ENCODE measurements at places on chromosomes 1 and 21.

DNA sequence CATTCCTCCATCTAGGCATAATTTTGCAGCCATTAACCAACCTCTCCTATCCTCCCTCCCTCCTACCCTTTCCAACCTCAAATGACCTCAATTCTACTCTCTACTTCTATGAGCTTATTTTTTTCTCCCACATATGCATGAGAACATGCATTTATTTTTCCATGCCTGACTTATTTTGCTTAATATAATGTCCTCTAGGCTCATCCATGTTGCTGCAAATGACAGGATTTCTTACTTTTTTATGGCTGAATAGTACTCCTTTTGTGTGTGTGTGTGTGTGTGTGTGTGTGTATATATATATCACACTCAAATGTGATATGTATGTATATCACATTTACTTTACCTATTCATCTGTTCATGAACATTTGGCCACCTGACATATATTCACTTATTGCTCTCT is 339.4 kb downstream of the SIPA1L2 start:
- no peak for DNase-seq

DNA sequence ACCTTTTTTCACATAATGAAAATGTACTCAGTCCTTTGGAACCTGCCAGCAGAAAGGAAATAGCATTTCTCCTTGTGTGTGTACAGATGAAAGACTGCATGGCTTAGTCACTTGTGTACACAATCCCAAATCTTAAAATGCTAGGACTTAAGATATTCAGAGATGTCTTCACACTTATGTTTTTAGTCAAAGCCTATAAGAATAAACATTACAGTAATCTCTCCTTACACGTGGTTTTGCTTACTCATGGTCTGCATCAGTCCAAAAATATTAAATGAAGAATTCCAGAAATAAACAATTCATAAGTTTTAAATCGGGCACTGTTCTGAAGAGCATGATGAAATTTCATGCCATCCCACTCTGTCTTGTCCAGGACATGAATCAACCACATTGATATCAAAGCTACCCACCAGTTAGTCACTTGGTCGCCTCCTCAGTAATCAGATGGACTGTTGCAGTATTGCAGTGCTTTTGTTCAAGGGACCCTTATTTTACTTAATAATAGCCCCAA is 75.7 kb upstream of the RRP15 start:
- DNase-seq, result no peak

GRCh38 chr21:36847189-36847588 is 119.3 kb downstream of the HLCS start:
- no peak for DNase-seq

DNA sequence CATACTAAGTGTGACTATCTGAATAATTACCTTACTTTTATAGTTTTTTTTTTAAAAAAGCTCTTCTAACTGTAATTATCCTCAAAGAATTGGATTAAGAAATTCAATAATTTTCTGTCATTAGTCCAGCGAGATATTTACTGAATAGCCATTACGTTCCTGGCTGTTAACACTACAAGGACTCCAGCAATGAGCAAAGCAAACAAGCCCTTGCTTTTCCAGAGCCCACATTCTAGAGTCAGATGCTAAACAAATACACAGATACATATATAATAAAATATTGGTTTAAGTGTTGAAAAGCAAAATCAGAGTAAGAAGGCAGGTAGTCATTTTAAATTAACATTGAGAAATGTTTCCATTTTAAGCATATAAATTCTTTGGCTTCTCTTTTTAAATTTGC is 118.4 kb downstream of the ATF6 start:
- DNase-seq, result no peak

GRCh38 chr1:230747890-230748800 is 957 bp downstream of the CAPN9 start:
- no peak for DNase-seq

GRCh38 chr1:6421266-6421665 is 1.5 kb upstream of the HES2 start:
- no peak for DNase-seq

GRCh38 chr1:161054805-161055204 is 9.0 kb upstream of the USF1 start:
- no peak for DNase-seq

- DNase-seq, result peak; percentile 83
These were observed 2.8 kb upstream of the EYA3 start for GRCh38 chr1:28091043-28091781.

DNA sequence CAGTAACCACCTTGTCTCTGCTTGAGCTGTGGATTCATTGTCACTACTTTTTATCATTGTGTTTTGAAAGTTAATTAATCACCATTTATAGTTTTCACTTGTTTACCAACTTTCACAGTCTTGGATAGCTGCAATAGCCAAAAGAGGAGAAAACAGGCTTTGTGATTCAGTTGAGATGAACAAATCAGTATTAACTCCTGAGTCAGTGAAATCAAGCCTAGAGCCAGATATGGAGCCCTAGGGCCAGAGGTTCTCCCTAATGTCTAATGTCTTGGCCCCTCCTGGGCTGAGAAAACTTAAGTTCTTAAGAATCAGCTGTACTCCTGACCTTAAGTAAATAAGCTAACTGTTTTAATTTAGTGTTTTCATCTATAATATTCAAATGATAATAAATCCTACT is 228.8 kb downstream of the DNM3 start:
- no peak for DNase-seq

DNA sequence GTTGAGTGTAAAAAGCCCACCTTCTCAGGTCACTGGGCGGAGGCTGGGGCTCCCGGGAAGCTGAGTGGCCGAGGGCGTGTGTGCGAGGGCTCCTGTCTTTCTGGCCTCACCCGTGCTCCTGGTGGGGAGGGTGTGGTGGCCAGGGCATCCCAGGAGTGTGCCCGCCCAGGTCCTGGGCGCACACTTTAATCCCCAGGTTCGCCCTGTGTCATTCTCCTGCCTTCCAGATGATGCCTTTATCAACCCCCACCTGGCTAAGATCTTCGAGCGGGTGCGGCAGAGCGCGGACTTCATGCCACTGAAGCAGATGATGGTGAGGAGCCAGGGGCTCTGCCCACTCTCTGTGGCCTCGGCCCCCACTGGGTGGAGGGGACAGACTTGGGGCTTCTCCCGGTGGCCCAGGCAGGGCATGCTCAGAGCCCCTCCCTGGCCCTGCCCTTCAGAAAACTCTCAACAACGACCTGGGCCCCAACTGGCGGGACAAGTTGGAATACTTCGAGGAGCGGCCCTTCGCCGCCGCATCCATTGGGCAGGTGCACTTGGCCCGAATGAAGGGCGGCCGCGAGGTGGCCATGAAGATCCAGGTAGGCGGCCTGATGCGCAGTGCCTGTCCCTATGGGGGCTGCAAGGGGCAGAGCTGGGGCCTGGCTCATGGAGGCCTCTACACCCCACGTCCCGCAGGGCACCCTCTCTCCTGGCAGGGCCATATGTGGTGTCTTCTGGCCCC is 42.5 kb downstream of the COQ8A start:
- DNase-seq, result no peak

DNA sequence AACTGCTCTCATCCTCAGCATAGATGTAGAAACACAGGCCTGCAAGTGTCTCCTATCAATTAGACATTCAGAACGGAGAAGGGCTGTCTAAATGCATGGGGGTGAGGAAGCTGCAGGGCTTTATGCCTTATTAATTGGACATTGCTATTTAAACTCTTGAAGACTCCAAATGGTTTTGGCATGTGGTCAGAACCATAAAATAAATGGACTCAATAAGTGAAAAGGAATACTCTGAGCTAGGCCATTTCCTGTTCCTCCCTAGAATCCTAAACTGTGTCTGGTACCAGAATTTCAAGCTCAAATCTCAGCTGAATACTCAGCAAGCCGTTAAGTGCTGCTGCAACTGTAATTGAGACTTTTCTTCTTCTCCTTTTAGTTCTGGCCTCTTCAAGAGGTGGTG is 80.4 kb upstream of the C1orf87 start:
- DNase-seq, result no peak

GRCh38 chr1:220922951-220923350 is 43.7 kb downstream of the HLX start:
- DNase-seq, result no peak

Measured in activated T-cell treated with anti-CD3 and anti-CD28 coated beads for 1 hour (primary cell).